Activated effector memory CD4-positive, alpha-beta T cell treated with anti-CD3 and anti-CD28 coated beads, Interleukin-2, amount 50 U/mL, for 16 hours (primary cell): ENCODE measurements at places on chromosomes 2 and 18.

GRCh38 chr2:232698556-232699091 lies 1.5 kb downstream of the GIGYF2 start:
- DNase-seq, result no peak

DNA sequence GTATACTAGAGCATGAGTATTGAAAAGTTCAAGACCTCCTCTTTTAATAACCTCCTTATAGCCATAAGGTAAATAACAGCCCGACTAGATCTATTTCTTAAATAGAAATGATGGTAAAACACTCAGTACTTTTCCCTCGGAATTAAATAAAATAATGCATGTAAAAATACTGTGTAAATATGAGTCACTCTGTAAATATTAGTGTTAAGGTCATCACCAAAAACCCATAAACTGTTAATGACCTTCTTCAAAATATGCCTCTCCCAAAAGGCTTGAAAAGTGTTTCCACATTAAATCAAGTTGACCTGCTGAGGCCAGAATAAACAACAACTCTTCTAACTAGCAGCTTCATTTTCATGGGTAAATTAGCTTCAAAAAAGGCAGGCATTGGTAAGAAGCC lies 25.3 kb upstream of the BZW1 start:
- DNase-seq, result no peak

- DNase-seq, result no peak
Observed at GRCh38 chr2:159432610-159433009, 146.1 kb upstream of the WDSUB1 start.

- DNase-seq, result no peak
Observed at GRCh38 chr18:63799189-63799588, 24.0 kb downstream of the SERPINB7 start.

GRCh38 chr2:8607606-8608005 lies 74.2 kb upstream of the ID2 start:
- DNase-seq, result no peak

- DNase-seq, result no peak
Observed at GRCh38 chr2:202158796-202159195, 79.6 kb downstream of the SUMO1 start.

DNA sequence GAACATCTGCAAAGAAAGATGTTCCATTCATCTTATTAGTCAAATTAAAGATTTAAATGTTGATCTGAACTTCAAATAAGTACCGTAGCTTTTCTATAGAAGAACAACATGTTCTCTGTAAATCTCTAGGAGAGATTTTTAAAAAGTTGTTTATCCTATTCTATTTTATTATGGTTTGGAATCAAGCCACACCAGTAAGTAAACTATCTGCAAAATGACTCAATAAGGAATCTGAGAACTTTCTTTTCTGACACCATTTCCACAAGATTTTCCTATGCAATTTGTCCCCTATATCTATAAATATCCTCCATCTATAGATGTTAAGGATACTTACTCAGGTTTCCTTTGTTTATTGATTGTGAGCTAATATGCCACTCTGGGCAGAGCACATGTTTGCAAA lies 736.6 kb downstream of the CBLN2 start:
- no peak for DNase-seq

- no peak for DNase-seq
Observed at GRCh38 chr2:239106314-239106908, 258.5 kb downstream of the TWIST2 start.

DNA sequence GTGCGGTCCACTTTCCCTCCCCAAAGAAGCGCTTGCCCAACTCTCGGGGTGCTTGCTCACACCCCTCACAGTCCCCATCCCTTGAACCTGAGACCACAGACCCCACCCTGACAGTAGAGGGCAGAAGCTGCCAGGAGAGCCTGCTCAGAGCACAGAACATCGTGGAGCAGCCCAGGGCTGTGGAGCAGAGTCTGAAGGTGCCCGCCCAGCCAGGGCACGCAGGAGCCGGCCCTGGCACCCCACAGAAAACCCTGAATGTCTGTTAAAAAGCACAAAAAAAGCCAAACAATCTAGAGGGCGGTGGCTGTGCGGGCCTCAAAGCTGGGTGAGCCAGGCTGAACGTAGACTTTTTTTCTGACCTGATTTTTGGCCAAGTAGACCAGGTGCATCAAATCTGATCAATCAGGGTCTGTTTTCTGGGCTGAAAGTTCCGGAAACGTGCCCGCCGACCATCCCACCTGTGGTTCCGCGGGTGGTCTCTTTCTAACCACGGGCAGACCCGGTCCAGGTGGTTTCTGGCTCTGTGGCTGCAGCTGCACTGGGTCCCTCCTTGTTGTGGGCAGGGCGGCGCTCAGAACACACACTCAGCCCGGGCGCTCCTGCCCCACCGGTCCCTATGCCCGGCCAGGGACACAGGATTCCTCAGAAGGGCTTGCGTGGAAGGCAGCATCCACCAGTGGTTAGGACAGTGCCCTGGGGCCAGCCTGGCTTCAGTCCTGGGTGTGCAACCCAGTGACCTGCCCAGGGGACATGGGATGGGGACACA lies 66.3 kb downstream of the SLC66A2 start:
- peak; percentile 28 for DNase-seq

DNA sequence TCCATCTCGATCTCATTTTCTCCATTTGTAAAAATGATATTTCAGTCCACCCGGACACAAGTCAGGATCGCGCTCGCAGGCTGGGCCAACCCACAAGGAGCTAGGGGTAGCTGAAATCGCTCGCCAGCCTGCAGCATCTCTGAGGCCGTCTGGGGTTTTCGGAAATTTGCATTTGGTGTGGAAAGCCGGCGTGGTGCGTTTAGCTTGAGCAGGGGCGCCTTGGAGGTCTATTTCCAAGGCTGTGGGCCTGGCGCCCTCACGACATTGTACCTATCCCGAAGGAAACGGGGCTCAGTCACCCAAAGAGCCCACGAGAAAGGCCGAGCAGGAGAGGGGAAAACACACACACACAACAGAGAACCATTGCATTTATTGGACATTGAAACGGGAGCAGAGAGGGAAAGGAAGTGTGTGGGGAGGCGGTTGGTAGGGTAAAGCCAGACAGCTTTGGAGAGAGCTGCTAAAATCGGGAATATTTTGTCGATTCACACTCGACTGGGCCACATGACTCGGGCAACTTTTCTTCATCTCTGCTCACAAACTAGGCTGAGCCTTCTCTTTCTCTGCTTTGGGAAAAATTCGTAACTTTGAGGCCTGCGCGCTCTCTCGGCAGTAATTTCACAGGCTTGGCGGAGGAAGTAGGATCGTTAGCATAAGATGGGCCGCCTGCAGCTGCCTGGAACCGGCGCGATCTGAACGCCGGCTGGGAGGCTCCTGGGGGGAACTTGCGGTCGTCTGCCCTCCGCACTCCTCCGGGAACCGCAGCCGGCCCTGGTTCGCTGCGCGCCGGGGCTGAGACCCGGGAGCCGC lies 1.1 kb upstream of the HOXD8 start:
- DNase-seq, result no peak

DNA sequence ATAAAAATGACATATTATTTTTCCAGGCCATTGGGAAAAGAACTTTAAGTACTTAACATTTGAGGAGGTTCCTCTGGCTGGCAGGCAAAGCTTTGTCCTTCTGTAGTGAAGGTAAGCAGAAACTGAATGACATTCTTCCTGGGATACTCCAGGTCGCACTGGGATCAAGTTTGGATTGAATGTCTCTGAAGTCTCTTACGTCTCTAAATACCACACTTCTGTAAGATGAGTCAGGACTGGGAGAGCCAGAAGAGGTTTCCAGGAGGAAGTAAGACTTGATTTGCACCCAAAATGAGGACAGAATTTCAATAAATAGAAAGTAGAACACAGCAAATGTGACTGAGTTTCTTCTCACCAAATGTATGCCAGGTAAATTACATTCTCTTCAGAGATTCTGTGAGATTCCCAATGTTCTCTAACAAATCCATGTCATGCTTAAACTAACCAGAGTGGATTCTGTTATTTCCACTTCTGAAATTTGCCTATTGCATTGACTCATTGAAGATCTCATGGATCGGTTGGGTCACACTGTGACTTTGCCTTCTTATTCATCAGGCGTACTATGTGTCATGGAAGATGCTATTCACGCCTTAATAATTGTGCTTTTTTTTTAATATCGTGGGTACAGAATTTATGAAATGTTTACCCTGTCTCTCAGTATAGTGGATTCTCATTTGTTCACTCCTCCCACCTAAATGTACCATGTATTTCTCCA lies 25.5 kb upstream of the VIT start:
- no peak for DNase-seq

GRCh38 chr2:172993931-172994717 lies 81.5 kb upstream of the MAP3K20 start:
- no peak for DNase-seq

GRCh38 chr2:54574107-54574859 lies 118.2 kb downstream of the SPTBN1 start:
- DNase-seq, result peak; percentile 85

GRCh38 chr2:158116936-158117335 lies 15.3 kb downstream of the UPP2 start:
- no peak for DNase-seq

GRCh38 chr18:3660739-3661515 lies 211.0 kb downstream of the TGIF1 start:
- no peak for DNase-seq

GRCh38 chr2:219001100-219001576 lies 7.9 kb upstream of the CRYBA2 start:
- DNase-seq, result no peak

DNA sequence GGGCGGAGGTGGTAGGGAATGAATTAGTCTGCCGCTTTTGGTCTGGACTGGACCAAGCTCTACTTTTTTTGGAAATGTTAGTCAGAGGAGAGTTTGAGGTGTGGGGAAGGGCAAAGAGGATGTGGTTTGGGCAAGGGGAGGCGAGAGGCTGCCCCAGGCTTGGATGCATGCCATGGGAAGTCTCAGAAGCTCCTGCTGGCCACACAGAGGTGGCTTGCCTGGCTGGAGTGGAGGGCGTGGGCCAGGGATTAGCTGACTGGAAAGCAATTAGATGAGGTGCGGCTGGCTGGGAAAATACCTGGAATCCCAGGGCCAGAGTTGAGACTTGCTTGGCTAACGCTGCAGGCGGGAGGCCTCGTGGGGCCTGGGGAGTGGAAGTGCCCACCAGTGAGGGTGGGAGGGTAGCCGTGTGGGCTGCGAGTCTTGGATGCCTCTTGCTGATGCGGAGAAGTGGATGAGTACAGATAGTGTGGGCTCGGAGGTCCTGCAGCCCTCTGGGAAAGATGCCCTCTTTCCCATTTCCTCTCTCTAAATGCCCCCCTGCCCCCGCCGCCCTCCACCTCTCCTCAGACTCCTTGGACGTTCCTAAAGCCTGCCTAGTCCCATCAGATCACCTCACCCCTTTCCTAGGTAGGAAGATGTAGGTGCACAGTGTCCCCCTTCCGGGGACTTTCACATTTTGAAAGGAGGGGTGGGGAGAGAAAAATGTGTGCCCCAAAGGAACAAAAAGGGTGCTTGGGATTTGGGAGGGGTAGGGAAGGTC lies 117.6 kb downstream of the SMAD7 start:
- no peak for DNase-seq

DNA sequence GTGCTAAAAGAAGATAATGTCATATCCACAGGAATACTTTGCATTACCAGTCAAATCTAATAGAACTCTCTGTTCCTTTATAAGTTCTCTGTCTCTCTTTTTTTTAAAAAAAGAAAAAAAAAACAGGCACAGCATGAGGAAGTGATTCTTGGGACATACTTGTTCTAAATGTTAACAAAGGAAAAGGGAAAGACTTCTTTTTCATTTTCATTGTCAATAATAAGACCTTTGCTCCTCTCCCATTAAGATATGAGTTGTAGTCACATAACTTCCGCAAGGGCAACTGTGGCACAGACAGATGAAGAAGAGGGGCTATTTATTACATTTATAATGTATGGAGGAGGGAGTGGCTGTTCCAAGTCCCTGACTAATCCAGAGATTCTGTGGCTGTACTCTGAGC lies 4.7 kb downstream of the CD302 start:
- no peak for DNase-seq

DNA sequence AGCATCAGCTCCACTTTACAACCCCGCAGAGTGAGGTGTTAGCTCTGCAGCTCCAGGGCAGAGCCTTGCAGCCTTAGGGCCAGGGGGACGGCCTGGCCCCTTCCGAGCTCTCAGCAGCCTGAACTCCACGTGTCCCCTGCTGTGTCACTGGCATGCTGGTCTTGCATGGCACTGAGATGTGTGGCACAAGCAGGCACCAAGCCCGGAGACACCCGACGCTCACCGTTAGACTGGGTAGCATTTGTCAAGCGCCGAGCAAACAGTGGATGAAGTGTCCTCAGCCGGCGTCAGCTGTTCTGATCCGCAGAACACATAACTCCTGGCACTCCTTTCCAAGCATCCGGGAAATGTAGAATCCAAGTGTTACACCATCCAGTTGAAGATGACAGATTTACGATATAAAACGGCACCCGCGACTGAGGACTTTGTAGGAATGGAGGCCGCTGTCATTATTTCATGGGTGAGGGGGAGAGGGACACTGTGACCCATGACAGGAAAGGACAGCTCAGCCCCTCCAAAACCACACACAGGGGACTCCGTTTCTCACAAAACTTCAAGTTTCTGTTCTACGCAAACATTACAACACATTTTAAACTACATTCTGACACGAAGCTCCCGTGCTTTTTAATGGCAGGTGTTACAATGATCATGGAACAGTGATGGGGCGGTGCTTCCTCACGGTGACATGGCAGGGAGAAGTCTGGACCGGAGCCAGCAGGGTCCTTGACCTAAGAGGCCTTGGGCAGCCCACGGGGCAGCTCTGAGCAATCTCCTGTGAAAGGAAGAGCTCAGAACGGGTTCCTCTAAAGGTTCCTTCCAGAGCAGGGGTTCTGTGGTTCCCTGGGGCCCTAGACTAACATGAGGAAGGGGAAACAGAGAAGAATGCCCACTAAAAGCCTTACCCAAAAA lies 89.4 kb downstream of the HDAC4 start:
- DNase-seq, result peak; percentile 31

- DNase-seq, result no peak
Observed at GRCh38 chr2:28377984-28378678, 14.5 kb upstream of the FOSL2 start.

DNA sequence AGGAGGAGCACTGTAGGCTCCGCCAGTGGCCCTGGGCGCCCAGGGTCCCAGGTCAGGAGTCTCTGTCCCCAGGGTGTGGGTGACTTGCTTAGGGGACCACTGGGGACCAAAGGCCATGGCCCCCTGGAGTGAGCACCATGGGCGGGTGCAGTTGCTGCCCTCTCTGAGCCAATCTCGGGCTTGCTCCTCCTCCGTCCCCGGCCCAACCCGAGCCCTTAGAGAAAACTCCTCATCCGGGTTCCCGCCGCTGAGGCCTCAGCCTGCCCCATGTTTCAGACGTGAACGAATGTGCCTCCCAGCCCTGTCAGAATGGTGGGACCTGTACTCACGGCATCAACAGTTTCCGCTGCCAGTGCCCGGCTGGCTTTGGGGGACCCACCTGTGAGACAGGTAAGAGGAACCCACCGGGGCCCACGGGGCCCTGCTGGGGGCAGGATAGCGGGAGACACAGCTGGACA lies 38.6 kb downstream of the SNED1 start:
- peak; percentile 75 for DNase-seq
